ENCODE measurements at places on chromosomes 6 and 20. TPM values are rescaled to one million over a fixed set of nuclear protein-coding genes. Genes with fewer than 3 reads are reported as not detected.
A peak's percentile ranks its signal among the peaks of the same experiment; 100 is the strongest.

EPHA7 gene
- polyA plus RNA-seq, result not detected

DNA sequence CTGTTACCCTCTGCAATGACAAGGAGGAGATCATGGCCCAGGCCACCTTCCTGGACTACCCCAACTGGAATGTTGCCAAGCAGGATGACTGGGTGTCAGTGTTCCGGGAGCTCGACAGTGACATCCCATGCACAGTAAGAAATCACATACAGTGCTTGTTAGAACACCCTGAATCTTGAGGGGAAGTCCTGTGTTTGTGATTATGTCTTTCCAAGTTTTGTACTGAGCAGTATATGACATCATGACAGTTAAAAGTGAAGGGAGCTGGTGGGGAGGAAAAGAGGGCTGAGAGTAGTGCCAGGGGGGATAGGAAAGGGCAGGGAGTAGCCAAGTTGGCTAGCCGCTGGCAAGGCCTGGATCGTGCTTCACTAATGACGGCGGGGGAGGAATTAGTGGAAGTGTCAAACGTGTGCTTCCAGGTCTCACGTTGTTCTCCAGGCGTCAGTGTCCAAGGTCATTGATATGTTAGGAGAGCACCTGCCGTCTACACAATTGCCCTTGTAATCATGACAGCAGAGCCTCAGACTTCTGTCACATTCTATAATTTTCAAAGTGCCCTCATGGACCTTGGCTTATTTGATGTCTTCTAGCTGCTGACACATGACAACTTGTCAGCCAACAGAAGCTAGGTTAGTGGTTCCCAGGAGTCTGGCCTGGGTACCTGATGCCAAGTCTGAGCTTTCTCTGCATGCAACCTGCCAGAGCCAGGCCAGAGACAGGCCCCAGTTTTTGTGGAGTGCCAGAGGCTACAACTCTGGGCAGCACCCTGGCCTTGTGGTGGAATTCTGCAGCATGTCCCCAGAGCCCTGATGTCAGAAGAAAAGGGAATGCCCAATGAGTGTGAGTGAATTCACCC is 18.8 kb downstream of the CFAP61 start:
- DNase-seq, result no peak

MTG2 gene
- 10.8 TPM for polyA plus RNA-seq

SRC gene
- 4.9 TPM for polyA plus RNA-seq

- DNase-seq, result peak; percentile 49
Measured at GRCh38 chr20:44217342-44218092, 6.9 kb upstream of the OSER1 start.
